ENCODE measurements at places on chromosomes 13 and 19. TPM values are rescaled to one million over a fixed set of nuclear protein-coding genes. Genes with fewer than 3 reads are reported as not detected.

Gene CD79A
- total RNA-seq: 0.71 TPM

- DNase-seq: no peak
Measured at GRCh38 chr13:22738357-22738756, 442.4 kb upstream of the SGCG start.

DNA sequence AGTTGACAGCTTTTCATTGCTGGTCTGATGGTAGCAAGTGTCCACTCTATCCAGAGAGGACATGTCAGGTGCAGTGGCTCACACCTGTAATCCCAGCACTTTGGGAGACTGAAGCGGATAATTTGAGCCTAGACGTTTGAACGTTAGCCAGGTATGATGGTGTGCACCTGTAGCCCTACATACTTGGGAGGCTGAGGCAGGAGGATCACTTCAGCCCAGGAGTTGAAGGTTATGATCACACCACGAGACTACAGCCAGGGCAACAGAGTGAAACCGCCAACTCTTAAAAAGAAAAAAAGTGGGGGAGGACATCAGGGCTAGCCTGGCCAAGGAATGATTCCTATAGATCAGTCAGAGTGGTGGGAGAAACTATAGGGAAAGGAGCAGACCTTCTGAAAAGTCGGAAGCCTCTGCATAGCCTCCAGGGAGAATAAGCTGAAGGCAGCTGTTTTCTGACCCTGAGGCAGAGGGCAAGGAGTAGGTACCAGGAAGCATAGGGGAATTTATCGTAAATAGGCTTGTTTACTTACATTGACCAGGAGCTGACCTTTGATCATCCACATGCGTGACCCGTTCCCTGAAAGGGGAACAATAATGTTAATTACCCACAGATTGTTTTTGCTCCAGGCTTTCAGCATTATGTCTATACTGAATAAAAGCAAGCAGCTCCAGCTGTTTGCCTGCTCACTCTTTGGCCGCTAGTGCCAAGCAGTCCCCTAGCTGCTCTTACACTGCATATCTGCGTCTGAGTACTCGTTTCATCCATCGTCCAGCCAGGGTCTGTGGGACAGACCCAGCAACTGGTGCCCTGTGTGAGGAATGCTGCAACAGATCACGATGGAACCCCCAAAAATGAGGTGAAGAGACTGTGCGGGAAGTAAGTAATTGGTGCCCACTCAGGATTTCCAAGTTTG, 161.6 kb downstream of the RNF17 start:
- no peak for DNase-seq

GRCh38 chr13:51785712-51786424, 18.1 kb downstream of the DHRS12 start:
- no peak for DNase-seq

Gene ZNF813
- 3.3 TPM for total RNA-seq
